ENCODE measurements at places on chromosomes 1 and 21. TPM values are rescaled to one million over a fixed set of nuclear protein-coding genes. Genes with fewer than 3 reads are reported as not detected.

Gene OLIG2
- not detected for polyA plus RNA-seq

DNA sequence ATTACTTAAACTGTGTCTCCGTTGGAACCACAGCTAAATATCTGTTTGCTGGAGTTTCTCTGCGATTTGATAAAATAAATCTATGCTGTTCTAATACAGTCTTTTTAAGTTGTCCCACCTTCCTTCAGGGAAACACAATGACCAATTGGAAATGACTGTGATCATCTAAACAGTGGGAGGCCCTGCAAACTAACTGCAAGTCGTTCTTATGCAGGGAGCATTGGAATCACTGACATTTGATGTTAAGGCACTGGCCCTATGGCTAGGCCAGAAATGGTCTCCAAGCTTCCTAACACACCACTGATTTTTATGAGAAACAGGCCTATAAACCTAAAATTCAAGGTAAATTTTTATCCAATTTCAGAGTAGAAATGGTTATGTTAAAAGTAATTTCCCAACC lies 645.2 kb downstream of the LMO4 start:
- DNase-seq: no peak

DNA sequence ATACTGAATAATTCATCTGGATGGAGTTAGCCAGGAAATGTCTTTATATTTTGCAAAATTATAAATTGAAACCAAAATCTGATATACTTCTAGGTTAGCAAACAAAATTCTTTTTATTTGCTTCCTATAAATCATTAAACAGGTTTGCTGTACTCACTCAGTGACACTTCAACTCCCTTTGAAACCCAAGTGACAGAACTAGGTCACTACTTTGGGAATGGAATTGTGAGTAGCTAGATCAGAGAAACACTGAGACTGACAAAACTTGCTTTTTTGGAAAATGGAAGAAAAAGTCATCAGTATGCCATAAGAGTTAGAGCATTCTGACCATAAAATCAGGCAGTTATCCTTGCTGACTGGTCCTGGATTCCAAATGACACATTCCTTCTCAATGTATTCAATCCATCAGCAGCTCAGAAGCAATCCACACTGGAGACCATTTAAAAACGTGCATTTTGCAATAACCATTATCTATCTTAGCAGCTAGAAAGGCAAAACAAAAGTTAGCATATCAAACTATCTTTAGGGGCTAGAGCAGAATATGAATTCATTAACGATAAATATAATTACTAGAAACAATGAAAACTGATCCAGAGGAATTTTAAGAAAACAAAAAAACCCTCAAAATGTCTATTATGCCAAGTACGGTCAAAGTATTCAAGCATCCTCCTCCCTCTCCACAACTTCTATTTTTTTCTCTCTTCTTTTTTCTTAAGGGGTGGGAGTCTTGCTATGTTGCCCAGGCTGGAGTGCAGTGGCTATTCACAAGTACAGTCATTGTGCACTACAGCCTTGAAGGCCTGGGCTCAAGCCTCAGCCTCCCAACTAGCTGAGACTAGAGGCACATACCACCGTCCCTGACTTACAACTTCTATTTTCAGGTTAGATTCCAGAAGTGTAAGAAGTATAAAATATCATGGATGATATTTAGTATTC lies 60.1 kb downstream of the HNRNPR start:
- peak; percentile 83 for DNase-seq

Gene HFM1
- polyA plus RNA-seq: not detected

- DNase-seq: no peak
Measured at GRCh38 chr1:161106431-161106830, 8.3 kb downstream of the KLHDC9 start.

Gene MTARC1
- 0.66 TPM for polyA plus RNA-seq

GRCh38 chr1:178530037-178530402 lies 17.1 kb downstream of the TEX35 start:
- DNase-seq: peak; percentile 84

- DNase-seq: peak; percentile 62
Measured at GRCh38 chr21:17461582-17461981, 51.3 kb upstream of the CXADR start.

- peak; percentile 65 for DNase-seq
Measured at GRCh38 chr21:25421321-25422028, 185.8 kb downstream of the MRPL39 start.

GRCh38 chr1:235946571-235946981 lies 79.9 kb upstream of the LYST start:
- DNase-seq: peak; percentile 49
